ENCODE measurements at places on chromosomes 3 and 15.

DNA sequence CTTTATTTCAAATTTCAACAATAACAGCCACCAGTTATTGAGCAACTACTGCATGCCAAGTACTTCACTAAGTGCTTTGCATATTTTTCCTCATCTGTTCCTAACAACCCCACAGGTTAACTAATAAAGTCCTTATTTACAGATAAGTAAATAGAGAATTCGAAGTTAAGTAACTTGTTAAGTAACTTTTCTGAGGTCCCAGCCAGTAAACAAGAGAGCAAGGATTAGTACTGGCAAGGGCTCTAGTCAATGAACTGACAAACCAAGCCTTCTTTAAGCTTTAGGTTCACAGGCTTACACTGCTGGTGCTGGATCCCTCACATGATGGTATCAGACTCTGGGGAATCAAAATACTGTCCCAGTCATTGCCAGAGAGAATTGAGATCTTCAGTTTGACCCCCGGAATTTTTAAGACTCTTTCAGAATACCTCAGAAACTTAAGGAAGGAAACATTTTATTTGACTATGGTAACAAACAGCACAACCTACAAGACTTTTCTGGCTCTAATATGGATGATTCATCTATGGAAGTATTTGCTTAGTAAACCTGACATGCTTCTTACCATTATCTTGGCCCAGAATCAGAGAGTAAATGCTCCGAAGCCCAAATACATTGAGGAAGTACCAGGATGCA, 16.5 kb downstream of the EMC3 start:
- DNase-seq = no peak

DNA sequence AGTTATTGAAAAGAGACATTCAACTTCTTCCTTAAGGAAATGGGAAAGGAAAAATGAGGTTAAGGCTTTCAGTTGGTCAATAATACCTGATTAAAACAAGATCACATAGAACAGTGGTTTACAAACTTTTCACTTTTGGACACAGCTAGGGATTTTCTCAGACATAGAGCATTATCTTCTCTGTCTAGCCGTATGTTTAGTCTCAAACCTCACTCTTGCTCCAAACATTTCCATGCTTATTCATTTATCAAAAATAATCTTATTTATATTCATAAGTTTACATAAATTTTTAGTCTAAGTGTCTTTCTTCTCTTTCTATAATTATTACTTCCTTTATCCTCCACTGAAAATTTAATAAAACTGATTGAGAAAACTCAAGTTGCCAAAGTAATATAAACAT, 114.2 kb upstream of the AZI2 start:
- DNase-seq = no peak

DNA sequence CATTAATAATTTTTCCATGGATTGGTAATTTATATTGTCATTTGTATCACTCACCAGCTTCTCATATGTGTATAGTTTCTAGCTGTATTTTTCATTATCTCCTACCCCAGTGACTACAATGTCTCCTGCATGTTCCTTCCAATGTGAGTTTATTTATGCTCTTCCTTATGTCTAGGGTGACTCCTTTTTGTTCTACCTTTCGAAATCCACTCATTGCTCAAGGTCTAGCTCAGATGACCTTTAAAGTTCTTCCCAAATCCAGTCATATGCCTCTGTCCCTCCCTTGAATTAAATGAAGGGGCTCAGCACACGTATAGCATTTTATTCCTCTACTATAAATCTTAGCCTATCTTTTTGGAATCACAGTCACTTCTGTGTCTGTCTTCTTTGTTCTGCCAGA, 53.0 kb downstream of the TMEM45A start:
- no peak for DNase-seq

GRCh38 chr15:77633913-77634265, 1.2 kb upstream of the LINGO1 start:
- DNase-seq = no peak

- no peak for DNase-seq
Observed at GRCh38 chr15:56757875-56758274, 24.6 kb upstream of the ZNF280D start.

- DNase-seq = no peak
Observed at GRCh38 chr3:187069857-187070516, 69.3 kb downstream of the RPL39L start.
